ENCODE measurements at places on chromosomes 5 and 9.

DNA sequence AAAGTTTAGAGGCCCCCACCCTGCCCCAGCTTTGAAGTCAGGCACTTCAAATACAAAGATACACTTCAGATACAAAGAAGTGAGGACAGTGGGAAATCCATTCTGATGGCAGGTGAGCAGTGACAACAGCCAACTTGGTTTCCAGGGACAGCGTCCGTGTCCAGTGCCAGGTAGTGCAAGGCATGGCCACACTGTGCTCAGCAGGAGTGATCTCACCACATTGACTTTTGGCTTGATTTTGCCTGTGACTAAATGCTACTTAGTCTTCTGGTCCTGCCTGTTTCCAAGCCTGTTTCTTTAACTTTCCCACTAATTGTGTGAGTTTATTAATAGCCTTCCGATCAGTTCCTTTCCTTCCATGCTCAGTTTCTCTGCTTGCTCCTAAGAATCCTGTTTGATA, 72.6 kb upstream of the PALM2AKAP2 start:
- DNase-seq: no peak

DNA sequence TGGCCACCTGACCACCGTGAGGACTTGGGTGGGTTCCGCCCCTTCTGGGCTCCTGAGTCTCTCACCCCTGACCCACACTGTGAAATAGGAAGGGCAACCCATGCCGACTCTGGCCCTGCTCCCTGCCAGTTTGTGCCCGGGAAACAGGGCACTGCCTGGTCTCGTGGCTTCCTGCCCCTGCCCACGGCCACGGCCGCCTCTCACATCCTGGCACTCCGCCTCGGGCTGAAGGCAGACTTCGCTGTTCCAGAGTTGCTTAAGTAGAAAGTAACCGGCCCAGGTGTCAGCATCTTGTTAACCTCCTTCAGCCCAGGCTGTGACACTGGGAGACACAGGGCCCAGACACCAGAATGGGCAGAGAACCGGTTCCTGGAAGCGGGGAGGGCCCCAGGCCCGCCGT, 68.7 kb upstream of the RNU6ATAC start:
- DNase-seq: no peak

DNA sequence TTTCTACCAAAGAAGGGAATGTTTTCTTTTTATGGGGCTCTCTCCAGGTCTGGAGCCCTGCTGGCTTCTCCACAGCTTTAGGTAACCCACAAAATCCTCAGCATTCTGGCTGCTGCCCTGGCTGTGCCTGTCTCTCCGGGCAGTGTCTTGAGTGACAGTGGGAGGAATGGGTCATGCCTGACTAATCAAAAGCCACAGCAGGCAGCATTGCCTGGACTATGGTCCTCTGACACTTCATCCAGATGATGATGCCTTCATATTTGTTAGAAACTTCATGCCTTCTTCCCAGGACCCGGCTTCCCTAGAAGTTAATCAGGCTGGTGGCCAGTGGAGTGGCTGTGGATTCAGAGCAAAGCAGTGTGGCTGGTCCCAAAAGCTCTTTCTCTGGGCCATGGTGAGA, 32.2 kb upstream of the TGFBI start:
- no peak for DNase-seq

- no peak for DNase-seq
Measured at GRCh38 chr5:111787006-111787405, 30.0 kb upstream of the NREP start.

GRCh38 chr9:113998525-113999255, 79.4 kb downstream of the AMBP start:
- peak; percentile 3 for DNase-seq

- no peak for DNase-seq
Measured at GRCh38 chr5:68970617-68971016, 123.2 kb upstream of the SLC30A5 start.

Measured in DMS53 (cell line).